ENCODE measurements at places on chromosomes 3 and 15. TPM values are rescaled to one million over a fixed set of nuclear protein-coding genes. Genes with fewer than 3 reads are reported as not detected.
A peak's percentile ranks its signal among the peaks of the same experiment; 100 is the strongest.

DNA sequence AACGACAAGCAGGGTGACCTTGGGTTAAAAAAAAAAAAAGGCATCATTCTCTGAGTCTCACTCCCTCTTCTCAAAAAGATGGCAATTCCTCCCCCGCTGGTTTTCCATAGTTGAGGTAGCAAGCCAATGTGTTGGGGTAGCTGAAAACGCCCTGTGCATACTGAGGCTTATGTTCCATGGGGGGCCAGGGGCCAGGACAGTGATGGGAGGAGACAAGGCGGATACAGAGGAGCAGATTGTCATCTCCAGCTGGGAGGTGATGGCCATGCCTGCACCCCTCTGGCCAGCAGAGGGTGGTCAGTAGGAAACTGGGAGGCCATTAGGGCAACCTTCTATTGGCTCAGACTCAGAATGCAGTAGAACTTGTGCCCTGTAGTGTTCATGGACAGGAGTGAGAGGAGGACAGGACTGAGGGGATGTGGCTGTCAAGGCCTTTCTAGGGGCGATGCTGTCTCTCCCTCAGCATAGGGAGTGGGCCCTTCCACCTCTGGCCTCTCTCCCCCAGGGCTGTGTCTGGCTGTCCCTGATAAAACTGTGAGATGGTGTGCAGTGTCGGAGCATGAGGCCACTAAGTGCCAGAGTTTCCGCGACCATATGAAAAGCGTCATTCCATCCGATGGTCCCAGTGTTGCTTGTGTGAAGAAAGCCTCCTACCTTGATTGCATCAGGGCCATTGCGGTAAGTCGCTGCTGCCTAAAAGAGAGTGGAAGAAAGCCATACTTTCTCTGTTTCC lies 1.9 kb downstream of the TF start:
- no peak for DNase-seq

DNA sequence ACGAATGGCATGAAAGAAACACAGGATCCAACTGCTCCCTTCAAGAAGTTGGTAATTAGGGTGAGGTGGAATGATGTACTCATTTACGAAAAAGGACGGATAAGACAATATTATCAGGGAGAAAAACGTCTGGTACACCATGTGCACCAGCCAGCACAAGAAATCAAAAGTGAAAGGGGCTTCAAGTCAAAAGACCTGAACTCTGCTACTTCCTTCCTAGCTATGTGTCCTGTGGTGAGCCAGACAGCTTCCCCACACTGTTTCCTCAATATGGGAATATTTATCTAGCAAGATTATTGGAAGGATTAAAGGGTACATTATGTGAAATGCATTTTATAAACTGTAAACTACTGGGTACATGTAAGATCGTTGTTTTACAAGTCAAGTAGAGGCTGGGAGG lies 33.9 kb downstream of the RAB27A start:
- DNase-seq: no peak

DNA sequence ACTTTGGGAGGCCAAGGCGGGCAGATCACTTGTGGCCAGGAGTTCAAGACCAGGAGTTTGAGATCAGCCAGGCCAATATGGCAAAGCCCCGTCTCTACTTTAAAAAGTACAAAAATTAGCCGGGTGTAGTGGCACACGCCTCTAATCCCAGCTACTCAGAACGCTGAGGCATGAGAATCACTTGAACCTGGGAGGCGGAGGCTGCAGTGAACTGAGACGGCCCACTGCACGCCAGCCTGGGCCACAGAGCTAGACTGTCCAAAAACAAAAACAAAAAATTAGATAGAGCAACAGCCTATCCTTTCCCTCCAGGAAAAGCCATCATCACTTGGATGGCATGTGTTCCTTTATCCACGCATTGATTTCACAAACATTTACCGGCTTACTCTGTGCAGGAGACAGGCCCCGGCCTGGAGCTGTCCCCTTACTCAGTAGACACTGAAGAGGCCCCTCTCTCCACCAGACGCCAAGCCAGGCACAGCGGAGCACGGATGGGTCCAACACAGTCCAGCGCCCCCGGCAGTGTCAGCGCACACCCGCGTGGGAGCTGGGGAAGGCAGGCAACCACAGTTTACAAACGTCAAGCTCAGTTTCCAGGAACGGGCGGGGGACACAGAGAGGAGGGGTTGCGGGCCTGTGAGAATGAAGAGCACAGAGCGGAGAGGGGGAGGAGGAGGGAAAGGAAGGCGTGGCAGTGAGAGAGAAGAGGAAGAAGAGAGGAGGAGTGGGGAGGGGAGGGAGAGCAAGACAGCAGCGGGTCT lies 3.1 kb downstream of the GP5 start:
- peak; percentile 82 for DNase-seq

GRCh38 chr15:24878153-24878552 lies 76.6 kb upstream of the SNRPN start:
- peak; percentile 76 for DNase-seq

DNA sequence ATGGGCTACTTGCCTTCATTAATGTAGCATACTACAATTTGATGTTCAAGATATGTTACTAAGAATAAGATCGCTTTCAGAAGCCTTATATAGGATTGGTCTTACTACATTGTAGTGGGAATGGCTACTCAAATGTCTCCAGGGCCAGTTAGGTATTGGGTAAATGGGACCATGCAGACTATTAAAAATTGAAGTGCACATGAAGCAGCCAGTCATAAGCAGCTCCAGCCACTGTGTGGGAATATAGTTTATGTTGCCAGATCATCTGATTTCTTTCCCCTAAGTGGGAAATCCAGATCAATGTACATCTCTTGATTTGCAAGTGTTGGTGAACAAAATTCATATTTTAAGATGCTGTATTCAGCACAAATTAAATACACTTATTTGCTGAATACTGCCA lies 5.1 kb downstream of the CTNNB1 start:
- DNase-seq: no peak

DNA sequence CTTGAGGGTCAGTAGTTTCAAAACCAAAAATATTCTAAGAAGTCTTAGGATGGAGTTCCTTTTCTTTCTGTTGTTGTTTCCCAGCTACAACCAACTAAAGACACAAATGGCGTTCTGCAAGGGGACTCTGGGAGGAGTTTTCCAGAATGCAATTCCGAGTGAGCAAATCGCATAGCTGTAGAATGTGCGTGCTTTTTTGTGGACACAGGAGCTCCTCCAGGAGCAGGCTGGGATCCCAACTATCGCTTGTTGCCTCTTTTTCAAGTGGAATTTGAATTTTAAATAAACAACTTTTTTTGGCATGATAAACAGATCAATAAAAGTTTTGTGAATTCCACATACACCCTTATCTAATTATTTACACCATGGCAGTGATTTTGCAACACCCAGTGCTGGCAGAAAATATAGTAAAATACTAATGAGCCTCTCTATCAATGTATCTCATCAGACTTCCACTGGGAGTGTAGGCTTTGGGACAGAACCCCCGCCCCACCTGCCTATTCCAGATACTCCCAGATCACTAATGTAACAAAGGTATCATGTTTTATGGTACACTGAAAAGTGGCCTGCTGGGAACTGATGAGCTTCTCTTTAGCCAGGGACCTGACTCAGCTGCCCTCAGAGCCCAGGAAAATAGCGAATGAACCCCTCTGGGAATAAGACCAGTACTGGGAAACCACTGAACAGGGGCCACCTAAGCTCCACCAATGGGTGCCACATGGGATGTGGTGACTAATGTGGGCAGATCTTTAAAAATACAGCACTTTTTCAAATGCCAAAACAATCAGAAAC lies 66.4 kb downstream of the LMCD1 start:
- DNase-seq: no peak

- no peak for DNase-seq
Measured at GRCh38 chr15:57704441-57704840, 2.1 kb upstream of the POLR2M start.

- no peak for DNase-seq
Measured at GRCh38 chr15:76160426-76161152, 100.8 kb downstream of the TMEM266 start.

DNA sequence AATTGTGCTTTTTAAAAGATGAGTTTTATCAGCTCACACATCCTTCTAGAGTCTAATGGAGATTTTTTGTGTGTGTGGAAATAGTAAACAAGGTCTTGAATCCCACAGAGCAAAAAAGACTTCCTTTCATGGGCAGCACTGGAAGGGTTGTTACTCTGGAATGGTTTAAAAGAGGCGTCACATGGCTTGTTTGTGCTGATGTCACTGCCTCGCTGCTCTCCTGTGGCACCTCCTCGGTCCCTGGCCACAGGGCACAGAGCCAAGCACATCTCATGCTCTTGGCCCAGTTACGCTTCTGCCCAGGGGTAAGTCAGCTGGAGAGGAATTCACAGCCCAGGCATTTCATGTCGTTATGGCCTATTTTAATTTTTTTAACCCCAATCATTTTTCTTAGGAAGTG lies 53.2 kb downstream of the PGPEP1L start:
- peak; percentile 99 for DNase-seq

DNA sequence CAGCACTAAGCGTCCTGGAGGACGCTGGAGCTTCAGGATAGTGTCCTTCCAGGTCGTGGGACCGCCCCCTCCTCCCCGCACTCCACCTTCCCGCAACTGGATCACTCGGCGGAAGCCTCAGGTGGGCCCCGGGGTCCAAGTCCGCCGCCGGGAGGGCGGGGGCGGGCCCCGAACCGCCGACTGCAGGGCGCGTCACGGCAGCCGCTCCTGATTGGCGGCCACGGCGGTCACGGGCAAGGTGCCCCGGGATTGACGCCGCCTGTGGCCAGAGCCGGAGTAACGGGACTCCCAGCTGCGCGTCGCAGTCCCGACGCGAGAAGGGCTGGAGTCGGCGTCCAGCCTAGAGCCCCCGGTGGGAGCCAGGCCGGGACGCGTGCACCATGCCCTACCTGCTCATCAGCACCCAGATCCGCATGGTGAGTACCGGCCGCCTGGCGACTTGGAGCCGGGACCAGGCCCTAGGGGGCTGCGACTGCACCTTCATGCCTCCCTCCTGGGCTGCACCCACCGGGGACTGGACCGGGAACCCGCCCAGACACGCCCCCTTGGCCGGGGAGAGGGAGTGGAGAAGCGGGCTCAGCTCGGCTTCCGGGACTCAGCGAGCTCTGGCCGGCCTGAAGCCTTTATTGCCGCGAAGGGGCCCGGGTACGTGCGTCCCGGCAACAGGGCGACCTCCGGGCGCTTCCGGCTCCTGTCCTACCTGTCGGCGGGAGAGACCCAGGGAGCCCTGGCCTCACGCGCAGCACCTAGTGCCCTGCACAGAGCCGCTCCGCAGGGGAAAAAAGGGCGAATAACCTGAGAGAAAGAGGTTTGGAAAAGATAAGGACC lies at the start of gene GCHFR:
GCHFR (plus strand) TSS at position 268 of the 828 bp plus-strand sequence; CDS start at position 381, 113 bp downstream.
- DNase-seq: peak; percentile 88

DNA sequence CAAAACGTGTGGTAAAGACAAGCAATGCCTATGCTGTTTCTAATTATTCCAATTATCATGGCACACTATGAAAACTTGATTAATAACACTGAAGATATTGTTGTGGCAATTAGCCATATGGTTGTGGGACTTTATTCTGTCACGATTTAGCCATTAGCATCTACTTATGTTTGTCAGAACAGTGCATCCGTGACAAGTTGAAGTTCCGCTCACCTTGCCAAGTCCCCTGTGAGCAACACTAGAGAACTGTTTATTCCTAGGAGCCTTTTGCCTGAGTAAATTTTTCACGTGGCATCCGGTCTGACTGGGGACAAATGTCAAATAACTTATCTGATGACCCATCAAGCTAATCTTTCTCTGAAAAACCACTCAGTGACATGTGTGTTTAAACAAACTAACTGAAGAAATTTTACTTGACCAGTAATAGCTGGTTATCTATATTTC lies 403.3 kb downstream of the TBC1D5 start:
- peak; percentile 66 for DNase-seq

GRCh38 chr3:94372026-94372425 lies 309.2 kb downstream of the NSUN3 start:
- DNase-seq: no peak

DNA sequence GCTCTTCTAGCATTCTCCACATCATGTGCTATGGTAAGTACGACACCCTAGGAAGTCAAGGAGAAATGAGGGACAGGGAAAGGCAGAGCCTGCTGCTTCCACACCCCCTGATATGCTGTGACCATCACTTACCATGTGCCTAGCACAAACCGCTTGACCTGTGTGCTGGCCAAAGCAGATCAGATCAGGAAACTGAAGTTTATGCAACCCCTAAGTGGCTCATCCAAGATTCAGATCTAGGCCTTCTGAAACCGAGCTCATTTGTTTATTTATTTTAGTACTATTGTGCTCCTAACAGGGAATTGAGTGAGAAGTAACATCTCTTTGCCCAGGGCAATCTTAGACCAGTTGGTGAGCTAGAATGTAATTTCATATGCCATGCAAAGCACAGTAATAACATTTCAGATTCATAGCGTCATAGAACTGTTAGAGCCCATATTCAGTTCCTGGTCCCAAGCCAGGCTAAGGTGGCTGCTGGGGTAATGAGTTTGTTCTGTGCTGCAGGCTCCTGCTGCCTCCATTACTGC lies at the start of gene RTP2:
RTP2 (minus strand) TSS at position 51 of the 527 bp plus-strand sequence. CDS start 429 bp downstream, outside the sequence.
- DNase-seq: no peak

GRCh38 chr3:122755491-122755890 lies 38.1 kb downstream of the HSPBAP1 start:
- no peak for DNase-seq

GRCh38 chr3:127691489-127691888 lies 18.7 kb downstream of the ABTB1 start:
- DNase-seq: no peak

DNA sequence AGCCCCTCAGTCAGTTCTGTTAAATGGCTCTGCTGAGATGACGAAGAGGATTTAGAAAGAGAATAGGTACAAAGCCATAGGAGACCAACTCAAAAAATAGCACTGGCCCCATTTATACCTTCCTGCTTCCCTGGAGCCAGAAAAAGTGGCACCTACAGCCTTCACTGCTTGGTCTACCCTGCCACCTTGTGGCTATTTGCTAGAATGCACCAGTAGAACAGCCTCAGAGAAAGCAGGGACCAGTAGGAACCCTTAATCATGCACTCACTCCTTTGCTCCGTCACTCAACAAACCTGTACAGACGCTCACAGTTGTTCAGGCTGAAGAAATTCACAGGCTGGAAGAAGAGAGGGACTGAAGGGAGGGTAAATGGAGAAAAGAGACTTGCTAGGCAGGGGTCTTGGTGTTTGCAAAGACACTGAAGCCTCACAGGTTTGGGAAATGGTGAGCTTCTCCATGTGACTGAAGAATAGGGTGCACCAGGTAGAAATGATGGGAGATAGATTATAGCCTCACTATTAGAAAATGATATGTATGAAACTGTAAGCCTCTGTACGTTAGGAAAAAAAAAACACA lies 12.1 kb upstream of the RTP2 start:
- peak; percentile 74 for DNase-seq

TUSC7 gene
- not detected for total RNA-seq

CPOX gene
- total RNA-seq: 26.3 TPM

EPHB1 gene
- total RNA-seq: 5.5 TPM

LYZL4 gene
- not detected for total RNA-seq

ST3GAL6 gene
- 7.9 TPM for total RNA-seq

TEX264 gene
- 135 TPM for total RNA-seq

PRTG gene
- total RNA-seq: 146 TPM

All from thyroid gland (tissue), 4 donors.